ENCODE measurements at places on chromosomes 16 and 17. TPM values are rescaled to one million over a fixed set of nuclear protein-coding genes. Genes with fewer than 3 reads are reported as not detected.
A peak's percentile ranks its signal among the peaks of the same experiment; 100 is the strongest.

- peaks cover 12% of the 10 kb centered on the region for H3K36me3 ChIP-seq
- peaks cover 9% of the 10 kb centered on the region for H3K4me1 ChIP-seq
- no peak for DNase-seq
- peaks cover 3% of the 10 kb centered on the region for H3K27me3 ChIP-seq
- H3K4me3 ChIP-seq, result no peak overlapping the region
These were observed 28.3 kb downstream of the ZNF276 start for GRCh38 chr16:89749637-89750036.

DNA sequence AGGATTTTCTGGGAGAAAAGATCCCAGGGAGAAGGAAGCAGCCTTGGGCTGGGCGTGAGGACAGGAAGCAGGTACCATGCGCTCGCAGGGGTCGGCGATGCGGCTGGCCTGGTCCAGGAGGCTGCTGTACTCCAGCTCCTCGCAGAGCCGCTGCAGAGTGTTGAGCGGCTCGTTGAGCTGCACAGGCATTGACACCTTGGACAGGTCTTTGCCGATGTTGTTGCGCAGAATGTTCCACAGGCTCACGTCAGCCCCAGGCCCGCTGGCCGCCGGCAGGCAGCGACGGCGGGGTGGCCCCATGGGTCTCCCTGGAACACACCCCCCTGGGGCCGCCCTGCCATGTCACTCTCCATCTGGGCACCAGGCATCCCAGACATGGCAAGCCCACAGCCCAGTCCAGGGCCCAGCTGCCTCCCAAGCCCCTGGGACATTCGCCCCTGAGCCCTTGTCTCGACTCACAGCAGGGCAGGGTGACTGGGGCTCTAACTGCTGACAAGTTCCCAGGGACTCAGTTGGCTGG, 8.0 kb downstream of the OSBPL7 start:
- no peak for DNase-seq
- peaks cover 28% of the 10 kb centered on the region for H3K4me1 ChIP-seq
- H3K36me3 ChIP-seq, result peaks cover 27% of the 10 kb centered on the region
- no peak overlapping the region for H3K4me3 ChIP-seq
- H3K27ac ChIP-seq, result no peak overlapping the region

DNA sequence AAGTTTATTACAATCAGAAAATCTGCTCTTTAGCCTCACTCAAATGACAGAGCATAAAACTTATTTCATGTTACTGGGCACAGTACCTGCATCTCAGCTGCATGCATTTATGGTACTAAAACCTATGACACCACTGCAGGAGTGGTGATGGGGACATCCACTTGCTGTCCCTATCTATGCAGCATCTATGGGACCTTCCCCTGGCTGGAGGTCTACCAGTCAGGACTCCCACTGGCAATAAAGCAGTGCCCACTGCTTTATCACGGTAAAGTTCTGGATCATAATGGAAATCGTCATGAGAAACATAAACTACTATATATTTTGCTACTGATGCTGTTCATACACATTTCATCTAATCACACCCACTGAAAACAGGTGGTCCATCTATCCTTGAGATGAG, 26.2 kb downstream of the NSMCE1 start:
- H3K36me3 ChIP-seq, result peaks cover 4% of the 10 kb centered on the region
- peak overlapping the region; percentile 87 for H3K4me3 ChIP-seq
- peak overlapping the region; percentile 95 for H3K27ac ChIP-seq
- DNase-seq, result no peak
- peaks cover under 1% of the 10 kb centered on the region for H3K27me3 ChIP-seq

DNA sequence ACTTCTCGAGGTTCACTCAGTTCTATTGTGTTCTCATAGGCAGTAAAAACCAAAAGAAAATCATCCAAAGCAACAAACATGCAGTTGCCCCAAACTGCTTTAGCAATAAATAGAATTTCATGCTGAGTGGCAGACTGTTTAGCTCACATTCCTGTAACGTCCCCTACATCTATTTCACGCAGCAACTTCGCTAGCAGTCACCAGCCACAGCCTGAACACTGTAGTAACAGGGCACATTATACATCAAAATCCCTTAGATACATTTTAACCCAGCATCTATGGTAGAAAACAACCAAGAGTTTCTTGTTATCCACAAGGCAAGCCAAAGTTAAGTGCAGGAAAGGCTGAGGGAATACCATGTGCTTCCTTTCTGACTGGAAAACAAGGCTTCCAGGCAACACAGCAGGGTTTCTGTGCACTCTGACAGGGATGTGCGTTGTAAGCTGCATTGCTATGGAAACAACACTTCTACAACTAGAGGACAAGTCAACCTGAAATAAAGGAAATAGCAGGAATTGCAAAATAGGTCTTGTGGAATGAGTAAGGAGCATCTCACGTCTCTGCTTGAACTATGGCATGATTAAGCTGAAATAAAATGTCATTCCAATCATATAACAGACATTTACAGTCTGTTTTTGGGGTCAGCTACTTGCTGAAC, 55.4 kb downstream of the CFDP1 start:
- H3K4me1 ChIP-seq, result peaks cover 24% of the 10 kb centered on the region
- H3K27me3 ChIP-seq, result no peaks in the 10 kb centered on the region
- no peak for DNase-seq
- peaks cover 46% of the 10 kb centered on the region for H3K36me3 ChIP-seq
- no peak overlapping the region for H3K4me3 ChIP-seq

DNA sequence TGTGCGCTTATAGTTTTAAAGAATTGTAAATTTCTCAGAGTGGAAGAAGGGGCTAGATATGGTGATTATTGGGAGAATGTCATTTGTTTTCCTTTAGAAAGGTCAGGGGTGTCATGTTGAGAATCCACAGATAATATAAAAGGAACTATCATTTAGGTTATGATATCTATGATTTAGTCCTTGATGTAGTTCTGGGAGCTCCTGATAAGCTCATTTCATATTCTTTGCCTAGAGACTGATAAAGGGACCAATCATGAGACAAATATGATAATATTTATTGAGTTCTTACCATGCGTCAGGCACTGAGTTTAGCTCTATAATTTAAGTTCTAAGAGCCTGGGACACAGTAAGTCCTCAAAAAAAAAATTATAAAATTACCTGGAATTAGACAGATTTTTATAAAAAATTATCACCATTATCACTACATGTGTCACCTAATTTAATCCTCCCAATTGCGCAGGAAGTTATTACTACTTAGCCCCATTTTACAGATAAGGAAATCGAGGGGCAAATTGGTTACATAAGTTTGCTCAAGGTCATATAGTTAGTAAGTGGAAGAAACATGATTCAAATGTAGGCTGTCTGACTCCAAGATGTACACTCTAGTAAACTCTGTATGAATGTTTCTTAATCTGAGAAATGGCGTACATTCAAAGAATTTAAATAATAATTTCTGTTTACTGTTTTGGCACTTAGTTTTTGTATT, 2.5 kb downstream of the AATF start:
- peaks cover 70% of the 10 kb centered on the region for H3K4me1 ChIP-seq
- H3K27ac ChIP-seq, result no peak overlapping the region
- peak overlapping the region; percentile 5 for H3K4me3 ChIP-seq
- H3K36me3 ChIP-seq, result peaks cover 16% of the 10 kb centered on the region

- peak overlapping the region; percentile 66 for H3K4me3 ChIP-seq
- peaks cover 9% of the 10 kb centered on the region for H3K27me3 ChIP-seq
- H3K27ac ChIP-seq, result peak overlapping the region; percentile 40
- no peak for DNase-seq
- no peaks in the 10 kb centered on the region for H3K36me3 ChIP-seq
These were observed 306 bp upstream of the SPATA20 start for GRCh38 chr17:50546701-50547034.

- peaks cover 7% of the 10 kb centered on the region for H3K36me3 ChIP-seq
- H3K27me3 ChIP-seq, result peaks cover 15% of the 10 kb centered on the region
- H3K27ac ChIP-seq, result no peak overlapping the region
- H3K4me3 ChIP-seq, result no peak overlapping the region
- no peak for DNase-seq
- H3K4me1 ChIP-seq, result peaks cover 15% of the 10 kb centered on the region
These were observed 512.4 kb downstream of the CDH13 start for GRCh38 chr16:83138976-83139690.

GRCh38 chr17:57366177-57366557, 109.8 kb downstream of the MSI2 start:
- peaks cover 2% of the 10 kb centered on the region for H3K27me3 ChIP-seq
- H3K4me1 ChIP-seq, result peaks cover 6% of the 10 kb centered on the region
- H3K36me3 ChIP-seq, result no peaks in the 10 kb centered on the region
- no peak for DNase-seq
- no peak overlapping the region for H3K27ac ChIP-seq

DNA sequence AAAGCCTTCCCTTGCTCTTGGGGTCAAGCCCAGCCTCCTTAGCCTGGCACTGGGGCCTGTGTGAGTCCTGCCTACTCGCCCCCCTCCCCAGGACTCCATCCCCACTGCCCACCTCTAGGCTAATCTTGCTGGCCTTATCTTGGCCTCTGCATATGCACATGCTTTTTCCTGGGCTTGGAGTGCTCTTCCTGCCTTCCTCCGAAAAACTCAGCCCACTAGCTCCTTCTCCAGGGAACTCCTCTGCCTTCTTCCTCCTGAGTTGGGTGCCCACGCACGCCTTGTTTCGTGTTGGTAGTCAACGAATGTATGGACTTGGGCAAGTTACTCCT, 16.5 kb downstream of the TBX2 start:
- H3K27me3 ChIP-seq, result peaks cover 5% of the 10 kb centered on the region
- no peak overlapping the region for H3K27ac ChIP-seq
- no peak for DNase-seq
- H3K4me3 ChIP-seq, result no peak overlapping the region

DNA sequence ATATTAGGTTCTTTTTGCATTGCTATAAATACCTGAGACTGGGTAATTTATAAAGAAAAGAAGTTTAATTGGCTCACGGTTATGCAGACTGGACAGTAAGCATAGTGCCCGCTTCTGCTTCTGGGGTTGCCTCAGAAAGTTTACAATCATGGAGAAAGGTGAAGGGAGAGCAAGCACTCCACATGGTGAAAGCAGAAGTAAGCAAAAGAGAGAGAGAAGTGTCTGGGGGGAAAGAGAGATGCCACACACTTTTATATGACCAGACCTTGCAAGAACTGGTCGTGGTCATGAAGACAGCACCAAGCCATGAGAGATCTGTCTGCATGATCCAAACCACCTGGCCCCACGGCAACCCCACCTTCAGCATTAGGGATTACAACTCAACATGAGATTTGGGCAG, 45.4 kb downstream of the KCNJ16 start:
- H3K27me3 ChIP-seq, result peaks cover 6% of the 10 kb centered on the region
- H3K4me3 ChIP-seq, result no peak overlapping the region
- no peak for DNase-seq
- no peak overlapping the region for H3K27ac ChIP-seq
- H3K4me1 ChIP-seq, result no peaks in the 10 kb centered on the region

DNA sequence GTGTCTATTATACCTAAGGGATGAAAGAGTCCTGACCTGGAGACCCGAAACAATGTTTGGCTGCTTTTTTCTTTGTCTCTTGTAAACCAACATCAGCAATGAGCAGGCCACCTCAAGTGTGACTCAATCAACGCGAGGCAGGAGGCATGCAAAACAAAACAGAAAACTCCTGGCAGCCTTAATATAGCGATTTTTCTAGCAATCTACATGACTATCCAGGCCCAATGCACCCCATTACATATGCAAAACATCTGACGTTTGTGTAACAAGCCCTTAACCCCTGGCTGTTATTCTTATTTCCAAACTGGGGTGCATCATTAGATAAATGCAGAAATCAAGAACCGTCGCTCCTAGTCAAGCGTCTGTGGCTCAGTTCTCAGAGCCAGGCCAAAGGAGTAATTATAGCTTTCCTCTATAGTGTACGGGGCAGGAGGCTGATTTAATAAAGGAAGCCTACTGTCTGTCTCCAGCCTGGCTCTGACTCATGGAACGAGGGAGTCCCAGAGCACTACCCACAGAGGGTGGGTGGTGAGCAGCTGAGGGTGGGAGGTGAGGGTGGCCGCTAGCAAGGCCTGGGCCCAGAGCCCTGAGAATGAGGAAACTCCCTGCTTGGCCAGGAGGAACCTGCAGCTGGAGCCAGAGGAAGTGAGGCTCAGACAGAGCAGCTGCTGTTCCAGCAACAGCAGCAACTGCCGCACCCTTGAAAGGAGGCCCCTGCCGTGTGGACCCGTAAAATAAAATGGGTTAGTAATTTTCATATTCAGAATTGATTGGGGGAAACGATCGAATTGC, 43.9 kb downstream of the CHD9 start:
- peaks cover 46% of the 10 kb centered on the region for H3K4me1 ChIP-seq
- no peaks in the 10 kb centered on the region for H3K36me3 ChIP-seq
- peak; percentile 66 for DNase-seq

GRCh38 chr17:29146369-29146972, 33.7 kb downstream of the MYO18A start:
- no peak for DNase-seq
- H3K4me1 ChIP-seq, result peaks cover 65% of the 10 kb centered on the region
- H3K27ac ChIP-seq, result peak overlapping the region; percentile 73

- H3K27ac ChIP-seq, result no peak overlapping the region
- no peak for DNase-seq
- H3K36me3 ChIP-seq, result no peaks in the 10 kb centered on the region
These were observed 3.7 kb upstream of the ZDHHC1 start for GRCh38 chr16:67419931-67420330.

Gene SMPD3
- polyA plus RNA-seq, result 7.5 TPM

Gene PRPSAP1
- polyA plus RNA-seq, result 87.6 TPM

Gene FBXW10
- not detected for polyA plus RNA-seq

Gene TP53TG3C
- polyA plus RNA-seq, result not detected

Gene FSCN2
- polyA plus RNA-seq, result not detected

Gene MED1
- polyA plus RNA-seq, result 12.0 TPM

Gene KRT33A
- polyA plus RNA-seq, result not detected

Gene VKORC1
- 116 TPM for polyA plus RNA-seq

Gene SLFN14
- polyA plus RNA-seq, result not detected
